Daoy (cell line): ENCODE measurements at places on chromosomes 4 and X. TPM values are rescaled to one million over a fixed set of nuclear protein-coding genes. Genes with fewer than 3 reads are reported as not detected.
A peak's percentile ranks its signal among the peaks of the same experiment; 100 is the strongest.

KIT gene
- total RNA-seq, result not detected in 2 replicates

GRCh38 chr4:6955261-6955911 is 45.8 kb downstream of the TBC1D14 start:
- DNase-seq, result no peak

GRCh38 chrX:47625365-47625764 is 4.4 kb downstream of the CFP start:
- no peak for DNase-seq

FOXR2 gene
- total RNA-seq, result 6.0 and 7.2 TPM in 2 replicates

KCND1 gene
- total RNA-seq, result 0.18 and 0.46 TPM in 2 replicates

DNA sequence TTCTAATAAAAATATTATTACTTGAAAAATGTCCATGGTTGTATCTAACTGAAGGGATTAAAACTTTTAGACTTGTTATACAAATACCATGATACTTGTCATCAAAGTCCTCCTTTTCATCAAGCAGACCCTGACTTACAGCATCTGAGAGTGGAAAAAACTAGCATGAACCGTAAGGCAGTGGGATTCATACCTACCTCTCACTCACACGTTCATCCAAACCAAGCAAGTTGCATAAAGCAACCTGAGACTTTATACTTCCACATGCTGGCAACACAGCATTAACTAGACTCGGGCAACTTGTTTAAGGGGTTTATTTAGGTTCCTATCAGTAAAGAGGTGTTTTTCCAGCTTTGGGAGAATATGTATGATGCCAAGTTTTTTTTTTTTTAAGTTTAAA is 22.6 kb upstream of the TLR7 start:
- DNase-seq, result no peak

DNA sequence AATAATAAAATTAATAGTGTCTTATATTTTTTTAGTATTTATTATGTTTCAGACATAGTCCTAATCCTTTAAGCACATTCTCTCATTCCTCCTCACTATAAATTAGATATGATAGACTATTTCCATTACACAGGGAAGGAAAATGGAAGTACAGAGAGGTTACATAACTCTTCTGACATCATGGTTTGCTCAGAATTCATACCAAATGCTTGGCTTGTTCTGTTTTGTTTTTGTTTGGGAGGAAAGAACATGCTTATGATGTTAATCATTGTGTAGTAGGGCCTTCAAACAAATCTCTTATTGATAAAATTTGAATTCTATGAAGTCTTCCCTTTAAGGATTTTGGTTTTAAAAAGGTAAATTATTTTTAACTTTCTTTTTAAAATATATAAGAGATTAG is 59.5 kb downstream of the RXFP1 start:
- no peak for DNase-seq

- DNase-seq, result no peak
Observed at GRCh38 chrX:87045352-87045751, 472.2 kb upstream of the KLHL4 start.

GRCh38 chr4:186190581-186191199 is 677 bp upstream of the CYP4V2 start:
- DNase-seq, result peak; percentile 33

DNA sequence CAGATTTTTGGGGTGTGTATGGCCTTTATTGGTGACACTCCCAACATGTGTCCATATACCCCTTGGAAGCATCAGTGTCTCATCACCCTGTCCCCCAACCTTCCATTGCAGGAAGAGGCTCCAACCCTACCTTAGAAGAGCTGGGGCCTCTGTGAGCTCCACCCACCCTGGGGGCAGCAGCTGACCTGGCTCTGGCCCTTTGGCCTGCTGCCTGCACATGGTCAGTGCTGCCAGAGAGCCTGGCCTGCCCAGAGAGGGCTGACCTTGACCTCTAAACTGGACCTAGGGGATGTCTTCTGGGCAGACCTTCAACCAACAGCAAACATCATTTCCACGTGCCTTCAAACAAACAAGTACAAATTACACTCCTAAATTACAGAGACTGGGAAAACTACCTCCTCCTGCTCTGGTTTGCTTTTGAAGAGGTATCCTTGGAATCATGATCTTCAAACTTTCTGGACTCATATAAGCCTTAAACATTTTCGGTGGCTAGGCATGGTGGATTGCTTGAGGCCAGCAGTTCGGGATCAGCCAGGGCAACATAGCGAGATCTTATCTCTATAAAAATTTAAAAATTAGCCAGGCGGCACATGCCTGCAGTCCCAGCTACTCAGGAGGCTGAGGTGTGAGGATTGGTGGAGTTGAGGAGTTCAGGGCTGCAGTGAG is 27.3 kb upstream of the KIAA0232 start:
- DNase-seq, result no peak

PNMA5 gene
- not detected in 2 replicates for total RNA-seq

GRCh38 chrX:36568946-36569345 is 439.2 kb upstream of the FAM47C start:
- no peak for DNase-seq

DNA sequence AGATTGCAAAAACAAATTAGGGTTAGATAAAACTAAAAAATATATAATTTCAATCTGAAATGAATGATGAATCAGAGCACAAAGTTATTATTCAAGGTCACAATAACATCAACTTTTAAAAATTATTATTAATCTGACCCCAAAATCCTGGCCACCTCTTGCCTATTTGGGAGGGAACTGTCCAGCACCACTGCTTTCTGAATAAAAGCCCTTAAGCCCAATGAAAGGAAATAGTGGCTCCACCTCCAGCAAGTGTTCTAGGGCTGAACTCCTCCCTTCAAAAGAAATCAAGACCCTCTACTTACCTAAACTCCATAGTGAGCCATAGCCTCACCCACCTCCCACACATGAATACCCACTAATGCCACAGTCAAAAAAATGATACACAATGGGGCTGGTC is 208.2 kb downstream of the PARM1 start:
- no peak for DNase-seq

- no peak for DNase-seq
Observed at GRCh38 chrX:108735679-108736508, 469 bp downstream of the IRS4 start.

DNA sequence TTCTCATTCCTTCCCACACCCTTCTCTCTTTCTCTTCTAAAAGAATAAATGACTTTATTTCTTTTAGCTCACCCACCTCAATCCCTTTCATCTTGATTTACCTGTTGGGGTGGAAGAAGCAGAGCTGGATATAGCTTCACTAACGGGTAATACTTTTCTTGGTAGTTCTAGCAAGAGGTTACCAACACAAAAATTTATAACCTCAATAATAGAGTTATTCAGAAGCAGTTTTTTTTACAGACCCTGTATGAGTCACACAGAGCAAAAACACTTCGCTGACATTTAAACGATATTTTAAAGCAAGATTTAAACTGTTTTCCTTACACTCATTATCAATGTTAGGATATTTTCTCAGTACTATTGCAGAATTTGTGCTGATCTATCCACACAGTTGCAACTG is 42.4 kb downstream of the CBLL2 start:
- DNase-seq, result no peak

BOD1L1 gene
- total RNA-seq, result 14.6 and 17.5 TPM in 2 replicates

DNA sequence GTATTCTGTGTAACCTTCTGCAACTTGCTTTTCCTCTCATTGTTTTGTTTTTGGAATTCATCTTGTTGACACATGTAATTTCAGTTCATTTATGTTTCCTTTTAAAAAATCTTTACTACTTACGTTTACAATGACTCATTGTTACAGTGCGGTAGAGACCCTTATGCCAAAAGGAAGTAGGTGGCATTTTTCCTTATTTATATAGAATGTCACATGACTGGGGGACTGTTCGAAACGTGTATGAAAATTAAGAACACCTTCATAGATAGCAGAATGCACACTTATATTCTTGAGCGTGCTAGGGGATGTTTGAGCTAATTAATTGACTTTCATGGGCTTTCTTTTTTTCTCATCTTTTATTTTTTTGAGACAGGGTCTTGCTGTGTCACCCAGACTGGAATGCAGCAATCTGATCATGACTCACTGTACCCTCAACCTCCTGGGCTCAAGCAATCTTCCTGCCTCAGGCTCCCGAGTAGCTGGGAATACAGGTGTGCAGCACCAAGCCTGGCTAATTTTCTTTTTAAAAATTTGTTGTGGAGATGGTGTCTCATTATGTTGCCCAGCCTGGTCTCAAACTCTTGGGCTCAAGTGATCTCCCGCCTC is 7.3 kb downstream of the REPS2 start:
- peak; percentile 53 for DNase-seq

LAGE3 gene
- 50.7 and 51.3 TPM in 2 replicates for total RNA-seq

DNA sequence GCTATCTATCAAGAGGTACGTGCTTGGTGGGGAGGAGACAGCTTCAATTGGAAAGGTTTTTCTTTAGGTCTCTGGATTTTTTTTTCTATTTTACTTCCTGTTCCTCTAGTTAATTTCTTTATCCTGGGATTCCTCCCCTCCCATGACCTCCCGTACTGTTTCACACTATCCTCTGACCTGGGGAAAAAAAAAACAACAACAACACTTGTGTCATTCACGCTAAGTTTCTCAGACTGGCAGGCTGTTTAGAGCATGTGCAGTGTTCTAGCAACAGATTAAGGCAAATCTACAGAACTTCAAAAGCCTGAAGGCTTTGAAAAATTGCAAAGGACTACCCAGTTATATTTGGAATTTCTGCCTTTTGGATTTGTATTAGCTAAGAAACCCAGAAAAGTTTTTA is 358.4 kb downstream of the ARHGAP24 start:
- no peak for DNase-seq

PDGFRA gene
- total RNA-seq, result 1.5 and 2.2 TPM in 2 replicates

- DNase-seq, result no peak
Observed at GRCh38 chr4:53705151-53705764, 114.0 kb upstream of the LNX1 start.

SLC49A3 gene
- not detected in 2 replicates for total RNA-seq

DNA sequence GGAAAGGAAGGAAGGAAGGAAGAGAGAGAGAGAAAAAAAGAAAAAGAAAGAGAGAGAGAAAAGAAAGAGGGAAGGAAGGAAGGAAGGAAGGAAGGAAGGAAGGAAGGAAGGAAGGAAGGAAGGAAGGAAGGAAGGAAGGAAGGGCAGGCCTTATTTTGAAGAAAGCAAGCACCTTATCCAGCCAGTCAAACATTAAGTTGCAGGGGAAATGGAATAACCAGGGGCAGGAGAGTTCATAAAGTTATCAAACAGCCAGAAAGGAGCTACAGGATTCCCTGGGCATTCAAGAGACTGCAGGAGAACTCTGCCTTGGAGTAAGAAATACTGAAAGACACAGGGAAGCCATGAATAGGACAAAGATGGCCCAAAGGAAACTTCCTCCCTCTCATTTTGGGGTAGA is 672.0 kb upstream of the INTU start:
- no peak for DNase-seq

DNA sequence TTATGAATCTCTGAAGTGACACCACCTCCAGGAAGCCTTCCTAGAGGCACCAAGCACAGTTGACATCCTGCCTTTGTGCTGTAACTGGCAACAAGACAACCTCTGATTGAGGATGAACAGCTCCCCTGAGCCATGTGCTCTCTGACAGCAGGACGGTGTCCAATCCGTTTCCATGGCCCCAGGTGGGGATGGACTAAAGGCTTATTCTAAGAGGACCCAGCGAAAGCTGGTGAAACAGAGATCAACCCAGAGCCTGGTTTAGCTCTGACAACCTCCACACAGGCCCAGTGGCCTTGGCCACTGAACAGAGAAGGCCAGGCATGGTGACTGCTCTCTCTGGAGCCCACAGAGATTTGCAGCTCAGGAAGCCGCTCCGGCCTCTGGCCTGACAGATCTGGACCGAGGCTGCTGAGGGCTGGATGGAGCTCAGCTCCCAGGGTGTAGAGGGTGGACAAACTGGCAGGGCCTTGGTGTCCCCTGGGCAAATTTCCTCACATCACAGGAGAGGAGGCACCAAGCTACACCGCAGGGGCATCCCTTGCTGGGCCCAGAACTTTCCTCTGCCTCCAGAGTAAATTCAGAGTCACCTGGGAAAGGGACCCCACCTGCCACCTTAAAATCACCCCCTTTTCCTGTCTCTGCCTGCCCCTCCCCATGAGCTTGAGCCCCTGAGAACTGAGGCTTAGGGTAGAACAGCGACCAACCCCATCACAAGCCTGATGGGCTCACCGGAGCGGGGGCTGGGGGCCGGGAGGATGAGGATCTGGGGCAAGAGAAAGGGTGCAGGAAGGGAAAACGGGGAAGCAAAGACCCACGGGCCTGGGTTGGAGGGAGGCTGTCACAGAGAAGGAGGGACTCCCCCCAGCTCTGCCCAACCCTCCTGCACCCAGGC is 40.2 kb downstream of the HMX1 start:
- DNase-seq, result no peak

PDE6B gene
- total RNA-seq, result 0.51 and 4.2 TPM in 2 replicates

- DNase-seq, result no peak
Observed at GRCh38 chr4:42588909-42589308, 68.0 kb downstream of the ATP8A1 start.

DNA sequence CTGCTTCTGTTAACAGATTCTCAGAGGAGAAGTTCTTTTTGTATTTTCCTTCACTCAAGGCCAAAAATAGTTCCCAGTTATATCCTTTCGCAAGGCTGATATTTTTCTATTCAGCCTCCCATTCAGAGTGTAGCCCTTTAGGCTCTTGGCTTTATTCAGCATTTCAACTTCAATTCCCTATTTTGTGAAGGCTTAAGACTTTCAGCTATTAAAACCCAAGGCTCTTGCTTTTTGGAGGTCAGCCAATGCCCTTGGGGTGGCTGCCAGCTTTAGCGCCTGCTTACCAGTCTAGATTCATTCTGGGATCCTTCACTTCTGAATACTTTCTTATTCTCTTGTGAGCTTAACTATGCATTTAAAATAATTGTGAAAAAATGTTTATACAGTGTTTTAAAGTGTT is 57.3 kb upstream of the ADGRA3 start:
- DNase-seq, result no peak

GRCh38 chrX:138669693-138670092 is 41.8 kb downstream of the FGF13 start:
- no peak for DNase-seq

DNA sequence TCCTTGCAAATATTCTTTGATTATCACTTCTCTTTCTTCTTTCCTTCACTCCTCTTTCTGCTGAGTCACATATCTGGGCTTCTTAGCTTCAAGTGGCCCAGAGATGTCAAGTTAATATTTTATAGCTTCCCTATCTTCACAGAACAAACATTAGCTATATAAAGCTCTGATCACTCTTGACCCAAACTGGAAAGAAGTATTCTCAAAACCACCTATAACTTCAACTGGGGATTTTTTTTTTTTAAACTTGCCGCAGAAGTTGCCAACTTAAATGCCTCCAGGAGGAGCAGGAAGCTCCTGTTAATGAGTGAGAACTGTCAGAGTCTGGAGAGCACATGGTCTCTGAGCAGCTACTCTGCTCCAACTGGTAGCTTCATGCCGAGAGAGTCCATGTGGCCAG is 233.3 kb upstream of the EDNRA start:
- no peak for DNase-seq
